ENCODE measurements at places on chromosomes 1 and 21.
A peak's percentile ranks its signal among the peaks of the same experiment; 100 is the strongest.

DNA sequence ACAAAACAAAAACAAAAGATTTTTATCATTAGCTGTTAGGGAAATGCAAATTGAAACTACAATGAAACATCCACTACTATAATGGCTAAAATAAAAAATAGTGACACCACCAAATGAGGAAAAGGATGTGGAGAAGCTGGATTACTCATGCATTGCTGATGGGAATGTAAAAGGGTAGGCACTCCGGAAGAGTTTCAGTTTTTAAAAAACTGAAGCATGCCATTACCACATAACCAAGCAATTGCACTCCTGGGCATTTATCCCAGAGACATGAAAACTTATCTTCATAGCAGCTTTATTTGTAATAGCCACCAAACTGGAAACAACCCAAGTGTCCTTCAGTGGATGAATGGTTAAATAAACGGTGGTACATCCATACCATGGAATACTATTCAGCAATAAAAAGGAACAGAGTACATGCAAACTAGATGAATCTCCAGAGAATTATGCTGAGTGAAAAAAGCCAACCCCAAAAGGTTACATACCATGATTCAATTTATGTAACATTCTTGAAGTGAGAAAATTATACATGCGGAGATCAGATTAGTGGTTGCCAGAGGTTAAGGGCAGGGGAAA lies 14.5 kb upstream of the CFAP298 start:
- DNase-seq = no peak

GRCh38 chr1:92363401-92363800 lies 64.5 kb downstream of the RPAP2 start:
- DNase-seq = no peak

GRCh38 chr1:71521655-71522264 lies 440.9 kb upstream of the ZRANB2 start:
- no peak for DNase-seq

GRCh38 chr21:45049714-45050344 lies 24.6 kb upstream of the ADARB1 start:
- DNase-seq = no peak

DNA sequence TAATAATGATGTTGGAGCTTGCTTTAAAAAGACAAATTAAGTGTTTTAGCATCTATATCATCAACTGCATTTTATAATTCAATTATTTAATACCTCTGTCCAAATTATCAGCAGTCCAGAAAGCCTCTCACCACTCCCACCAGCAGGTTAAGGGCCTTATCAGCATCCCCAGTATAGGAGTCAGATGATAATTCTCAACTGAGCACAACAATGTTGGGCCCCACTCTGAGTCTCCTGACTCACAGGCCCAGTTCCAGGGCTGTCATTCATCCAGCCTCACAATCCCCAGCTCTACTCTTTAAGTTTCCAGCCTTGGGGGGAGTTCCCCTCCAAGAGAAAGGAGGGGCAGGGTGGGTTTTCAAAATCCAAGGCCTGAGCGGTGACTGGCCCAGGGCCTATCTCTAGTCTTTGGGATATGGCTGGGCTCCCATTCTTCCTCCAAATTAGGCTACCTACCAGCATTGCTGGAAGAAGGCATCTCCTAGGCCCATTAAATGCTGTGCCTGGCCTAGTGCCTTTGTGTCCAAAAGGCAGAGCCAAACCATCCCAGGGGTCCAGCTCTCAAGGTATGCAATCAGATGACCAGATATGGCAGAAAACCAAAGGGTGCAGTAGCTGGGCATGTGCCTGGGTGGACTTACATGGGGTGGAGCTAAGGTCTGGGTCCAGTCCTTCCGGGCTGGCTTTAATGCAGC lies 134.1 kb downstream of the GLUL start:
- DNase-seq = no peak

GRCh38 chr1:91603409-91603808 lies 102.8 kb downstream of the CDC7 start:
- peak; percentile 41 for DNase-seq

DNA sequence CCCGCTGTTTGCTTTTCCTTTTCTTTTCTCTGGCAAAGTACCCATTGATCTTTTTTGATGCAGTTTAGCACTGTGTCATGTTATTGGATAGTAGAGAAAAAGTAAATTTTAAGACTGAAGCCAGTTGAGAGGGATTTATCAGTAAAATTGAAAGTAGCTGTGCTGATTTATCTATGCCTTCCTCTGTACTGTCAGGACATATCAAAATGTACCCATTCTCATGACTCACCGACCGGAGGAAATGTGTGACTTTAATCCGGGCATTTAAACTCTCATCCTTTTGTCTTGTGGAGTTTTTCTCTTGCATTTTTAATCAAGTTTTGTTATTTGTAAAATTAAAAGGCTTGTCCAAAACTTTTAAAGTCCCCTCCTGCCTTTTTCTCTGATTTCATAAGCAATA lies 276.6 kb upstream of the FMN2 start:
- peak; percentile 82 for DNase-seq

GRCh38 chr1:201153474-201154388 lies 543 bp downstream of the TMEM9 start:
- DNase-seq = no peak

DNA sequence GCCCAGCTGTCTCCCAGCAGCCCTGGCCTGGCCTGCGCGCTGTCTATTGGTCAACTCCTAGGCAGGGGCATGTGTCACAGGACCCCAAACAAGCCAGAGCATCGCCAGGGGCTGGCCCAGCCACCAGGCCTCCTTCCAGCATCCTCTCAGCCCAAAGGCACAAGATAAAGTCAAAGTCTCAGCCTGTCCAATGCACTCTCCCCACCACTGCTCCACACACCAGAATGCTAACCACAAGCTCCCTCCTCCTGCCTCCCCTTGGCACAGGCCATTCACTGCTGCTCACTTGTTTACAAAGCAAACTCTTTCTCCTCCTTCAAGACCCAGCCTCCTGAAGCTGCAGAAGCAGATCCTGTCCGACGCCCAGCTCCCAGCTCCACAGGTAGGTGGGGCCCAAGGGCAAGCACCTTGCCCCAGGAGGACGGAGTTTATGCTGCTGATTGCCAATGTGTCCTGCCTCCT lies 133.4 kb downstream of the DMRTB1 start:
- DNase-seq = no peak

DNA sequence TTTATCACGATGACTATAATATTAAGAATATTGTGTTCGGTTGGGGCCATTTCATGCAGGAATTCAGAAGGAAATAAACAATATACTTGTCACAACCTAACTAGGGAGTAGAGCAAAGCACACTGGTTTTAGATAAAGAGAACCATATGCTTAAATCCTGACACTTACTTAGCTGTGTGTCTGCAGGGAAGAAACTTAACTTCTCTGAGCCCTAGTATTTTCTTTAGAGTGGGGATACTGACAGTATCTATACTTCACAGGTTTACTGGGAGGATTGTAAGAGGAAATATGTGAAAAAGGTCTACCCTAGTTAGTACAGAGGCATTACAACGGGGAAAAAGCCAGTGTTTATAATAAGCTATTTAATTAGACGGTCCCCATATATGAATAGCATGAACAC lies 72.9 kb downstream of the IARS2 start:
- DNase-seq = no peak

DNA sequence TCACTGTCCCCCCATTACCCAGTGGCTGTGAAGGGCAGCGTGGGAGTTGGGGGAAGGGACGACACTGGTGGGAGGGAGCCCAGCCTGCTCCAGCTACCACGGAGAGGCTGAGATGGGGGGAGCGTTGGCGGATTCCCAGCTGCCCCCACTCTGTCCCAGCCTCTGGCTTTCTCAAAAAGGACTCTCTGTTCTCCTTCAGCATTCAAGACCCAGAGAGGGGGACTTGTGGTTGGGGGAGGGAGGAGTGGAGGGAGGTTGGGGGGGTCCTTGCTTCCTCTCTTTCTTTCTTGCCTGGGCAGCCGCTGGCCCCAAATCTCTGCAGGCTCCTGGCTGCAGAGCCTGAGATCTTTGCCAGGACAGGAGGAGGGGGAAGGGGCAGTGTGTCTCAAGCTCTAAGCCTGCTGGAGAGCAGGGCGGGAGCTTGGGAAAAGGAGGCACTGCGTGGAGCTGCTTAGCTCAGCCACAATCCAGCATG lies 2.2 kb downstream of the ATP1A2 start:
- no peak for DNase-seq

- no peak for DNase-seq
Measured at GRCh38 chr21:46284077-46284644, 1.2 kb downstream of the MCM3AP start.

DNA sequence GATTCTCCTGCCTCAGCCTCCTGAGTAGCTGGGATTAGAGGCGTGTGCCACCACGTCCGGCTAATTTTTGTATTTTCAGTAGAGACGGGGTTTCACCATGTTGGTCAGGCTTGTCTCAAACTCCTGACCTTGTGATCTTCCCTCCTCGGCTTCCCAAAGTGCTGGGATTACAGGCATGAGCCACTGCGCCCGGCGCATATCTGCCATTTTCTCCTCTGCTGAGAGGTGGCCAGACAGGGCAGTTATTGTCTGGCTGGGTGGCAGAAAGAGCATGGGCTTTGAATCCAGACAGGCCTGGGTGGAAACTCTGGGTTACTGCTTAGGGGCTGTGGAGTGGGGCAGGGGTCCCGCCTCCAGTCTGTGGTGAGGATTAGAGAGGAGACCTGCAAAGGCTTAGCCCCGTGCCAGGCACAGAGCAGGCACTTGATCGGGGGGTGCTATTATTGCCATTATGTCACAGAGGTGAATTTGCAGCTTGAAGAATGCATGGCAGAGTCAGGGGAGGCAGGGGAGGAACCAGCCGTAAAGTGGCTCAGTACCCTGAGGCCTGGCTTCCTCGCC lies 73.9 kb downstream of the MAN1C1 start:
- DNase-seq = no peak

DNA sequence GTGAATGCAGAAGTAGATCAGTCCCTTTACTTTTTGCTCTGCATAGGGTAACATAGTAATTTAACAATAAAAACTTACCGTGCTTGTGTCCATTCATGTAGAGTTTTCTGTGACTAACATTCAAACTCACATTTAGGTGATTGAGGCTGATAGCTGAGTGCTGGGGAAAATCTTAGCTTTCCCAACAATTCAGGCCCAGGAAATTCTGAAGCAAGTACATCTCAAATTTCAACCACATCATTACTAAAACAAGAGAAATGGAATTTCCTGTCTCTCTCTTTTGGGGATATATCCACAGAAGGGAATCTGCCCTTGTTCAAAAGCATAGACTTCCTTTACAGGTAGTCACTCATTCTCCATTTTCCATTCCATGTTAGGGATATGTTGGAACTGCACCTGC lies 33.1 kb upstream of the C1orf146 start:
- no peak for DNase-seq

- DNase-seq = peak; percentile 27
Measured at GRCh38 chr1:12344596-12345349, 114.9 kb downstream of the VPS13D start.

GRCh38 chr1:152024223-152024622 lies 12.6 kb downstream of the S100A11 start:
- DNase-seq = no peak

GRCh38 chr1:47870946-47871676 lies 126.1 kb downstream of the TRABD2B start:
- no peak for DNase-seq

DNA sequence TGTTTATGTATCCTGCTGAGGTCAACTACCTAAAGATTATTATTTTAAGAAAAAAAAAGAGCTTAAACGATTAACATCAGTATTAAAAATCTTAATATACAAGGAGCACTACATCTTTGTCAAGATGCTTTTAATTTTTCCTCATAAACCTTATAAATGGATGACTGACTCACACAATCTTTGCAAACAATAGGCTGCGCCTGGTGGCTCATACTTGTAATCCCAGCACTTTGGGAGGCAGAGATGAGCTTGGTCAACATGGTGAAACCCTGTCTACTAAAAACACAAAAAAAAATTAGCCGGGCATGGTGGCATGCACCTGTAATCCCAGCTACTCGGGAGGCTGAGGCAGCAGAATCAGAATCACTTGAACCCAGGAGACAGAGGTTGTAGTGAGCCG lies 1.7 kb downstream of the KHDC4 start:
- DNase-seq = no peak

DNA sequence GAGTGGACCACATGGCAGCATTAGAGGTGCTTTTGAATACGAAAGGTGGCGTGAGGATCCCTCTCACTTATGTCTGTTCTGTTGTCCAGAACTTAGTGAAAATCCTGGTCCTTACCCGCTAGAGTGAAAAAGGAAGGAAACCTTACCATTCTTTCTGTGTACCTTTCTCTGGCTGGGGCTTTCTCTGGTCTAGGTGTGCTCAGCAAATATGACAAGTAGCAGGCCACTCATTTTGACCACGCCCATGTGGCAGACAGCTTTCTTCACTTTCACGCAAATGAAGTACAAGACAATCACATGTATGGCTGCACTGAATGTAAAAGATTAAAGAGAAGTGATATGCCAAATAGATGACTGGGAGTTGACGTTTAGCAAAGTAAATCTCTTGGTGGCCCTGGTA lies 131.9 kb downstream of the FGGY start:
- DNase-seq = no peak

DNA sequence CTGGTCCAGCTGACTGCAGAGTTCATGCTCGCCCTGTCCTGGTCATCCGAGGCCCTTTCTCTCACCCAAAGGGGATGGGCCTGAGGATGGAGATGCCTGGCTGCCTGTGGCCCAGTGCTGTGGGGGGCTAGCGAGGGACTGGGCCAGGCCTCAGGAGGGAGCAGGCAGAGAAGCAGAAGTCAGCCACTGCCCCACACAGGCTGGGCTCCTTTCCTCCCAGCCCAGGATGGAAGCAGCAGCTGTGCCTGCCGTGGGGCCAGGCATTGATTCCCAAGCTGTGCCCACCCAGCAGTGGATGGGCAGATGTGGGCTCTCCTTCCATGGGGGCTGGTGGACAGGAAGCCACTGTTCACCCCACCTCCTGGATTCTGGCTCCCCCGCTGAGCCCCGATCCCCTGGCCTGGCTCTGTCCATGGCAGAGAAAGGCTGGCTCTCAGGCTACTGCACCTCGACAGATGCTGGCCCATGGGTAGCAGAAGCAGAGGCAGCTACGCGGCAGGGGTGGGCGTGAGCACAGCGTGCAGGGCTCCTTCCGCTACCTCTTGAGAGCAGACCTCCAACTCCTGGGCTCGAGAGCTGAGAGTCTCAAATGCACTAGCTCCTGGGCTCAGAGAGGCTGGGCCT lies 24.6 kb downstream of the RUNX3 start:
- no peak for DNase-seq

- DNase-seq = no peak
Measured at GRCh38 chr1:155181371-155182051, 7.9 kb downstream of the TRIM46 start.

- DNase-seq = no peak
Measured at GRCh38 chr1:212557739-212558692, 50.5 kb upstream of the ATF3 start.

- no peak for DNase-seq
Measured at GRCh38 chr1:69845655-69846054, 277.9 kb downstream of the LRRC7 start.

DNA sequence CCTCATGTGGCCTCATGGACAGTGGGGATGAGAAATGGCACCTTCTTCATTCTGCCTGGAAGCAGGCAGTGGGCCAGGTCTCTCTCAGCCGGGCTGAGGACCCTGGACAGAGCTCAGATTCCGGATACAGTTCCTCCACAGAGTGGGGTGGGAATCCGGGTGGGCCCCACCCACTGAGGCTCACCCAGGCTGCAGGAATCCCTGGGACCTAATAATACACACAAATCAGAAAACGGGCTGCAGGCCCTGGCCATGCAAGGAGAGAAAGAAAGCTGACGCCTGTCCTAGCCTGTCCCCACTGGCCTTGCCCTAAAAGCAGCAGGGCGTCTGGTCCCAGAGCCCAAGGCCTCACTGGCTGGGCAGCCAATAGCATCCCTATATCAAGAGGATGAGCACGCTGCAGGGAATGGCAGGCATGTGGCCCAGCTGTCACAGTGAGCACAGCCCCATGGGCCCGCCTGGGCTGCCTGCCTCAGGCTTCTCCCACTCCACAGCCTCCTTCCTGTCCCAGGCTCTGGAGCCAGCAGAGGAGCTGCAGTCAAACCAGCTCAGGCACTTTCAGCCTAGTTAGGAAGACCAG lies 25.3 kb downstream of the ACTA1 start:
- no peak for DNase-seq

Measured in activated CD4-positive, alpha-beta T cell treated with anti-CD3 and anti-CD28 coated beads, Interleukin-2, amount 50 U/mL, for 16 hours (primary cell).